CD8-positive, alpha-beta memory T cell (primary cell): ENCODE measurements at places on chromosomes 13 and 19. TPM values are rescaled to one million over a fixed set of nuclear protein-coding genes. Genes with fewer than 3 reads are reported as not detected.

The SIRT2 gene
- polyA plus RNA-seq = 51.2 TPM

GRCh38 chr13:20772401-20773131 lies 1.2 kb downstream of the EEF1AKMT1 start:
- peaks cover 19% of the 10 kb centered on the region for H3K4me1 ChIP-seq
- no peaks in the 10 kb centered on the region for H3K27me3 ChIP-seq
- H3K4me3 ChIP-seq = peak overlapping the region; percentile 85
- no peaks in the 10 kb centered on the region for H3K36me3 ChIP-seq

The AXL gene
- polyA plus RNA-seq = 0.43 TPM

- DNase-seq = no peak
- peaks cover 2% of the 10 kb centered on the region for H3K27me3 ChIP-seq
- H3K27ac ChIP-seq = no peak overlapping the region
- H3K36me3 ChIP-seq = no peaks in the 10 kb centered on the region
Measured at GRCh38 chr13:113937527-113938180, 36.2 kb downstream of the C13orf46 start.

DNA sequence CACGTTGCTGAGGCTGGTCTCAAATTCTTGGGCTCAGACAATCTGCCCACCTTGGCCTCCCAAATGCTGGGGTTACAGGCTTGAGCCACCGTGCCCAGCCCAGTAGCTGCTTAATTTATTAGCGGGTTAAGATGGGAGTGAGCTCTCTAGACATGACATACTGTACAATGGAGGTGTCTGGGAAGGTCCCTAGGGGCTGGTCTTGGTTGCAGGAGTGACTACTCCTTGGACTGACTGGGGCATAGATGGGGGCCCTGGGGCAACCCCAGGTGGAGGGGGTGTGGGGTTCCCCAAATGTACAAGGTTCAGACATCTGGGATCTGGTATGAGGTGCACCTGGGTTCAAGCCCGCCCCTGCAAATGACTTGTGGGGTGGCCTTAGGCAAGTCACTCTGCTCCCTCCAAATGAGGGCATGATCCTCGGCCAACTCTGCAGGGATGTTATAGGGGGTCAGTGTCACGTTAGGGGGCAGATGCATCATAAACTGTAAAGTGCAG lies 12.8 kb downstream of the CIB3 start:
- no peaks in the 10 kb centered on the region for H3K27me3 ChIP-seq
- H3K36me3 ChIP-seq = peaks cover 6% of the 10 kb centered on the region
- no peak overlapping the region for H3K27ac ChIP-seq
- H3K4me3 ChIP-seq = no peak overlapping the region

The CYP4F12 gene
- not detected for polyA plus RNA-seq

GRCh38 chr13:97979051-97979450 lies 25.6 kb downstream of the IPO5 start:
- no peaks in the 10 kb centered on the region for H3K36me3 ChIP-seq
- H3K27ac ChIP-seq = no peak overlapping the region
- H3K27me3 ChIP-seq = no peaks in the 10 kb centered on the region
- peaks cover 20% of the 10 kb centered on the region for H3K4me1 ChIP-seq

DNA sequence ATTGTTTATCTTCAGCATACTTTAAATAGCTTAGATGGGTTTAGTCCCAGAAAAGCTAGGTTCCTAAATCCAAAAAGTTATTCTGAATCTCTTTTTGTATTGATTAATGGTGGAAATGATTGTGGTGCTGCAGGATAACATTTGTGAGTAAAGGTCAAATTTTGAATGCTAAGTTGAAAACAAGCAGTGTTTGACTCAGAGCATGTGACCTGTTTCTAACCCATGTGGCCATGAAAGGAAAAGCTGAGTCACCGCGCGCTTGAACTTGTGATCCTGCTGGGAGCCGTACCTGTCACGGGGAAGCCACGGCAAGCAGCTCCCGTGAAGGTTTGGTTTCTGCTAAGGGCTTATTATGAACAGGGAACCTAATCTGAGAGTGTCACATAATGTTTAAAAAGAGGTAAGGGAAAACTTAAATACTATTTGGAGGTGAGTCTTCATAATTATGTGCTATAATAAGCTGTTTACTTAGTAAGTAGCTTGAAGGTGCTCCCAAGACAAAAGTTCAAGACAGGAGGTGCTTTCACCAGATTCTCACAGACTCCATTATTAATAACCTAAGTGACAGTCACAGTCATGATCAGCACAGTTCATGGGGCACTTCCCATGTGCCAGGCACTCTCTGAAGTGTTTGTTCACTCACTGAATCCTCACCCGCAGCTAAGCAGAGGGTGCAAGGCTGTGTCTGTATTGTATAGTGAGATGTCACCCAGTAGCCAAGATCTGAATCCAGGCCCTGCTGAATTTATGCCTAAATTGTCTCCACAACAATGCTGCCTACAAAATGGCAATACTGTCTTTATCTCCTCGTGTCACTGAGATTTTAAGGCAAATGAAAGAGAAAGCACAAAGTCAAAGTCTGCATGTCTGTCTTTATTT lies 286.5 kb downstream of the MYO16 start:
- DNase-seq = peak; percentile 7
- no peaks in the 10 kb centered on the region for H3K36me3 ChIP-seq
- no peak overlapping the region for H3K4me3 ChIP-seq
- peak overlapping the region; percentile 5 for H3K27ac ChIP-seq

- no peak for DNase-seq
- no peak overlapping the region for H3K27ac ChIP-seq
- no peaks in the 10 kb centered on the region for H3K36me3 ChIP-seq
- H3K4me3 ChIP-seq = no peak overlapping the region
Measured at GRCh38 chr13:93775507-93776108, 549.0 kb downstream of the GPC6 start.

The KIR2DL1 gene
- 3.1 TPM for polyA plus RNA-seq

DNA sequence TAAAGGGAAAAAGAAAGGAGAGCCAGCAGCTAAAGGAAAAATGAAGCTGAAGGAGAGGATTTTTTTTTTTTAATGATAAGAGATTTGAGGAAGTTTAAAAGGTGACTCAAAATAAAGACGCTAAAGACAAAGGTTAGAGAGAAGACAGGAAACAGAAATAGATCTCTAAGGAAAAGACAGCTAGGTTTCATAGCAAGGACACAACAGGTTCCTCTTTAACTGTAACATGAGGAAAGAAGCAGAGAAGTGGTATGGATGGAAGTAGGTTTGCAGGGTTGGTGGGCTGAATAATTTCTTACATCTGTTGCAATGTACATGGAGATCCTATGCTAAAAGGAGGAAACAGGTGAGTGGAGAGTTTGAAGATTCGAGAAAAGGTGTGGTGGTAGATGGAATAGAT lies 107.5 kb downstream of the MYCBP2 start:
- peaks cover 18% of the 10 kb centered on the region for H3K36me3 ChIP-seq
- H3K27me3 ChIP-seq = no peaks in the 10 kb centered on the region
- peaks cover 5% of the 10 kb centered on the region for H3K4me1 ChIP-seq
- no peak overlapping the region for H3K4me3 ChIP-seq
- H3K27ac ChIP-seq = no peak overlapping the region
- no peak for DNase-seq

GRCh38 chr13:102768909-102769308 lies 4.7 kb downstream of the TEX30 start:
- no peak overlapping the region for H3K27ac ChIP-seq
- H3K4me3 ChIP-seq = no peak overlapping the region
- no peaks in the 10 kb centered on the region for H3K27me3 ChIP-seq
- DNase-seq = no peak

The LHB gene
- not detected for polyA plus RNA-seq

The IFNL3 gene
- polyA plus RNA-seq = not detected

The STARD13 gene
- polyA plus RNA-seq = not detected

DNA sequence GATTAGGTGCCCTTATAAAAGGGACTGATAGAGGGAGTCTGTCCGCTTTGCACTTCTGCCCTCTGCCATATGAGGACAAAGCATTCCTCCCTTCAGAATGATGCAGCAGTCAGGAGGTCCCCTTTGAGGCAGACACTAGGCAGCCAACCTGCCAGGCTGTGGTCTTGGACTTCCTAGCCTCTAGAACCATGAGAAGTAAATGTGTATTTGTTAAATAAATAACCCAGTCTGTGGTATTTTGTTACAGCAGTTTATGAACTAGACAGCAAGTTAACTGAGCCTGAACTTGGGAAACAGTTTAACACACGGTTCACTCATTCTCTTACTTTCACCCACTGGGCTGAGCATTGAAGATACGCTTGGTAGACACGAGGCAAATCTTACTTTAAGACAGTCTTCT lies 313.2 kb downstream of the UQCRFS1 start:
- no peak for DNase-seq
- no peaks in the 10 kb centered on the region for H3K36me3 ChIP-seq
- no peaks in the 10 kb centered on the region for H3K4me1 ChIP-seq
- no peaks in the 10 kb centered on the region for H3K27me3 ChIP-seq
- H3K4me3 ChIP-seq = no peak overlapping the region

The MIA gene
- not detected for polyA plus RNA-seq

DNA sequence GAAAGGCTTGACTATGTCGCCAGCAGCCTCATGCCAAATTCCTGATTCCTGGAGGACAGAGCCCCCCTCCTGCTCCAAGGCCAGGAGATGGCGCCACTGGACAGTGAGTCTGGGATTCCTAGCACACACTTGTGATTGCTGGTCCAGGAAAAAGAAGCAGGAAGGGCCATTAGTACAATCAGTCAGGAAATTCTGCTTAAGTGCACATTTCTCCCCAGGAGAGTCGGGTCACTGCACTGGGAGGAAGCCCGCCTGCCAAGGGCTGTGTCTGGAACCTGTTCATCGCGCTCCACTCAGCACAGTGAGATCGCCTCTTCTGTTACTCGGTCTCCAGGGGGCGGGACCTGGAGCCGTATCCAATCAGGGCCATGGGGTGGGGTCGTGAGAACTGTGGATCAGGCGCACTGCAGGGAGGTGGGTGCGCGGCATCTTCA lies 65.1 kb downstream of the ZNF823 start:
- H3K4me3 ChIP-seq = no peak overlapping the region
- no peaks in the 10 kb centered on the region for H3K4me1 ChIP-seq
- H3K27me3 ChIP-seq = peaks cover 7% of the 10 kb centered on the region
- no peaks in the 10 kb centered on the region for H3K36me3 ChIP-seq

DNA sequence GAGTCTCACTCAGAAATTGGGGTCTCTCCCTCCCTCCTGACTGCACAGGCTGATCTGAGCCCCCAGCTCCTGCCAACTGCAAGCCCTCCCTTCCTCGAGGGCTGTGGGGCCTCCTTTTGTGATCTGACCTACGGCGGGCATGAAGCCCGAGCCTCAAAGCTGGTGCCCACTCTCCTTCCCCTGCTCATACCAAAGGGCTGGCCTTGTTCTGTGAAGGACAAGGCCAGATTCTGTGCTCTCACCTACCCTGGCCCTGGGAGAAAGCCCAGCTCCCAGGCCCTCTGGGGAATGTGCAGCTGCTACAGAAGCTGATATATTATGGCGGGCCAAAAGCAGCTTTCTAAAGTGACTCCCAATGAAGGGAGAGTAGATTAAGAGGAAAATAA lies 9.0 kb upstream of the ECH1 start:
- H3K4me1 ChIP-seq = peaks cover 51% of the 10 kb centered on the region
- no peak for DNase-seq
- H3K4me3 ChIP-seq = no peak overlapping the region
- H3K27ac ChIP-seq = no peak overlapping the region
- H3K27me3 ChIP-seq = no peaks in the 10 kb centered on the region
- peaks cover 86% of the 10 kb centered on the region for H3K36me3 ChIP-seq

The C19orf33 gene
- polyA plus RNA-seq = 0.90 TPM

The C13orf42 gene
- polyA plus RNA-seq = not detected

DNA sequence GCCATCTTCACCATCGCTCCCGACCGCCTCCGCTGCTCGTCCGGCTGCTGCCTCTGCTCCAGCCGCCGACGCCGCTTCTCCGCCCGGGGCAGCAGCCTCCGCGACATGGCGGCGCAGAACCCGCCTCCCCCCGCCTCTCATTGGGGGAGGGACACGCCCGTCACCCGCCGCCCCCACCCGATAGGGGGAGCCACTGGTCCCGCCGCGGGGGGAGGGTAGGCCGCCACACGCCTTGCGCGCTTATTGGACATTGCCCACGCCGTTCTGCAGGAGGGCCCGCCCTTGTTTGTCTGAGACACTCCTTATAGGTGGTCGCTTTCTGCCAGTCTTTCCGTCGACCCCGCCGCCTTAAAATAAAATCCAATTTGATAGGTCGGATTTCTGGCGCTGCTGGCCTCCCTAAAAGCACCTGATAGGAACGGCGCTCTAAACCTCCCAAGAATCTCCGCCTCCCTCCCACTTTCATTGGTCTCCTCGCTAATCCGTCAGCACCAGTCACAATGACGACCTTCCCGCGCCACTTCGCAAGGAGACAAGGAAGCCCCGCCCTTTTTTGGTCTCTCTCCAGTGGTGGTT lies at the start of gene HNRNPL:
Gene HNRNPL, minus strand, starts transcription at position 127 of the 576 bp plus-strand sequence. Its CDS starts 20 bp downstream, at position 107.
- H3K27ac ChIP-seq = peak within 1 kb of the TSS; percentile 97
- H3K36me3 ChIP-seq = peaks cover 39% of the 10 kb centered on the region
- no peaks in the 10 kb centered on the region for H3K27me3 ChIP-seq
- DNase-seq = peak; percentile 100
- H3K4me1 ChIP-seq = peaks cover 58% of the 10 kb centered on the region

The ZNF525 gene
- polyA plus RNA-seq = 9.9 TPM

The KLC3 gene
- not detected for polyA plus RNA-seq

GRCh38 chr19:44002212-44002565 lies 568 bp upstream of the ZNF230 start:
- H3K36me3 ChIP-seq = peaks cover 7% of the 10 kb centered on the region
- no peaks in the 10 kb centered on the region for H3K27me3 ChIP-seq
- H3K4me3 ChIP-seq = peak overlapping the region; percentile 85
- no peak for DNase-seq
- peaks cover 17% of the 10 kb centered on the region for H3K4me1 ChIP-seq
- H3K27ac ChIP-seq = peak overlapping the region; percentile 69

DNA sequence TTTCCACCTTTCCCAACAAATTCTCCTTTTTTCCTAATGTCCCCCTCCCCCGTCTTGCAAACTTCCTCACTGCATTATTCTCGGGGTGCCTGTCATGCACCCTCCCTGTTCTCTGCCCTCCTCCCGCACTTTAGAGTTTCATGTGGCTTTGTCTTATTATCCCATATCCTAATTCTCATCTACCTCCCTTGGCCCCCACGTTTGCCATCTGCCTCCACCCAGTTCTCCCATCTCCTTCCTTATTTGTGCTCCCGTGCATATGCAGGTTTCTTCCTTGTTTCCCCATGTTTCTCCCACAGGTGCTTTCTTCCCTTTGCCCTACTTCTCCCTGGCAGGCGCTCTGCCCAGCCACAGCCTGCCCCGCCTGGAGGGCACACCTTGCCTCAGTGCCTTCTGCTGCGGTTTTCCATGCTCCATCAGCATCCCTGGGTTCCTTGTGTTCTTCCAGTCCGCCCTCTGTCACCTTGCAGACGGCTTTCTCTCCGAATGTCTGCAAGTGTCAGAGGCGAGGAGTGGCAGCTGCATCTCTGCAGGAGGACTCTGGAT lies 1.5 kb downstream of the SPATA13 start:
- H3K27me3 ChIP-seq = peaks cover 6% of the 10 kb centered on the region
- H3K4me1 ChIP-seq = peaks cover 12% of the 10 kb centered on the region
- H3K36me3 ChIP-seq = no peaks in the 10 kb centered on the region
- no peak overlapping the region for H3K27ac ChIP-seq

- H3K36me3 ChIP-seq = no peaks in the 10 kb centered on the region
- no peaks in the 10 kb centered on the region for H3K27me3 ChIP-seq
- no peak for DNase-seq
- no peak overlapping the region for H3K27ac ChIP-seq
- H3K4me3 ChIP-seq = no peak overlapping the region
Measured at GRCh38 chr13:95588721-95589120, 36.2 kb downstream of the CLDN10 start.
